Glutamatergic neuron (in vitro differentiated cells): ENCODE measurements at places on chromosomes 6 and 20. TPM values are rescaled to one million over a fixed set of nuclear protein-coding genes. Genes with fewer than 3 reads are reported as not detected.

- no peak for DNase-seq
These were observed 353.9 kb downstream of the HACE1 start for GRCh38 chr6:104505838-104506237.

- DNase-seq, result no peak
These were observed 41.2 kb downstream of the TRAF3IP2 start for GRCh38 chr6:111564482-111564945.

- no peak for DNase-seq
These were observed 117.0 kb downstream of the NFATC2 start for GRCh38 chr20:51425347-51426106.

- no peak for DNase-seq
These were observed 243.7 kb downstream of the TFAP2C start for GRCh38 chr20:56872620-56873458.

DNA sequence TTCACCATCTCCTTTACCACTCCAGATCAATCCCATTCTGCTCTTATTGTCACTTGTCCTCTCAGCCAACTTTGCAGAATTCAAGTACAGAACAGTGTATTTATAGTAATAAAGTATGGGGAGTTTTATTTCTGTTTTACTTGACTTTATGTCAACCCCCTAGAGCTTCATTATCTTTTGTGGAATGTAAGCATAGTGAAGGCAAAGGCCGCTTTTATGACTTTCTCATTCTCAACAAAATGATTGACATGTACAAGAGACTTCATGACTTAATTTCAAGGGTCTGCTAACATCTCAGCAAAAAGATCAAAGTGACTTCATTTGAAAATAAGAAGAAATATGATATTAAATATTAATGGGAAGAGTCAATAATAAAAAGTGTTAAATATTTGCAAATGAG, 28.7 kb upstream of the ARID1B start:
- no peak for DNase-seq

DNA sequence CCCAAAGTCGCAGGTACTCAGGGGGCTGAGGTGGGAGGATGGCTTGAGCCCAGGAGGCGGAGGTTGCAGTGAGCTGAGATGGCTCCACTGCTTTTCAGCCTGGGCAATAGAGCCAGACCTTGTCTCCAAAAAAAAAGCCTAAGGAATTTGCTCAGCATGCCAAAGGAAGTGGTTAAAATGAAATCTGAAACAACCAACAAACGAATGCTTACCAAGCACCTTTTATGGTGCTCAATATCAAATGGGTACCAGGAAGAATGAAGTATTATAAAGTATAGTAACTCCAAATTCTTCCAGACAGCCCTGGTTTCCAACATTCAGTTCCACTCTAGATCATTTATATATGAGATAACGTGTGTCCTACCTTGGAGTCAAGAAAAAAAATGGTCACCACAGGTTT, 14.0 kb downstream of the GMDS start:
- no peak for DNase-seq

DNA sequence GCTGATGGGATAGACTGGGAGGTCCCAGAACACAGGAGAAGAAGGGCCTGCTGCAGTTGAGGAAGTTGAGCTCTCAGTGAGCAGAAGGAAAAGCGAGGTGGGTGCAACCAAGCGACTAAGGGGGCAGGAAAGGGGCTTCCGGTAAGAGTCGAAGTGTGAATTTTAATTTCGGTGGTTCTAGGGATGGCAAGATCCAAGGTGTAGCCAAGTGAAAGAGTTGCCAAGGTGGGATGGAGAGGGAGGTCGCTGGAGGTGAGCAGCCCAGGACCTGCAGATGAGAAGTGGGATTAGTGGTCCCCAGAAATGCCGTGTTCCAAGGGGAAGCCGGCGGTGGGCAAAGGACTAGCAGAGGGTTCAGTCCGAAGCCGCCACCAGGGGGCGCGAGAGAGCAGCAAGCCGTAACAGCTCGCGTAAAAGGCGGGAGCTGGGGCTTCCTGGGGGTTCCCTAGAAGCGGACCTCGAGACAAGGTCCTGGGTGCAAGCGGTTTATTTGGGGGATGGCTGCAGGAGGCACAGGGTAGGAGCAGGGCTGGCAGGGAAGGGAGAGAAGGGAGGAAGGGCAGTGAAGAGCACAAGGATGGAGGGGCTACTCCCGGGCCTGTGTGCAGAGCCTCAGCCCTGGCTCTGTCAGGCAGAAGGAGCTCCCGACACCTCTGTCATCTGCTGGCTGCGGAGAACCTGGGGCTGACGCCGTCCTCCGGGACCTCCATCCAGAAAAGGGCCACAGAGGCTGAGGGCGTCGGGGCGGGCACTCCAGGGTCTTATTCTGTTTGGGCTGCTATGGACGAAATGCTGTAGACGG, 103.6 kb downstream of the PAX1 start:
- DNase-seq, result peak; percentile 84

GRCh38 chr20:1371830-1372539, 20.9 kb downstream of the FKBP1A start:
- no peak for DNase-seq

DNA sequence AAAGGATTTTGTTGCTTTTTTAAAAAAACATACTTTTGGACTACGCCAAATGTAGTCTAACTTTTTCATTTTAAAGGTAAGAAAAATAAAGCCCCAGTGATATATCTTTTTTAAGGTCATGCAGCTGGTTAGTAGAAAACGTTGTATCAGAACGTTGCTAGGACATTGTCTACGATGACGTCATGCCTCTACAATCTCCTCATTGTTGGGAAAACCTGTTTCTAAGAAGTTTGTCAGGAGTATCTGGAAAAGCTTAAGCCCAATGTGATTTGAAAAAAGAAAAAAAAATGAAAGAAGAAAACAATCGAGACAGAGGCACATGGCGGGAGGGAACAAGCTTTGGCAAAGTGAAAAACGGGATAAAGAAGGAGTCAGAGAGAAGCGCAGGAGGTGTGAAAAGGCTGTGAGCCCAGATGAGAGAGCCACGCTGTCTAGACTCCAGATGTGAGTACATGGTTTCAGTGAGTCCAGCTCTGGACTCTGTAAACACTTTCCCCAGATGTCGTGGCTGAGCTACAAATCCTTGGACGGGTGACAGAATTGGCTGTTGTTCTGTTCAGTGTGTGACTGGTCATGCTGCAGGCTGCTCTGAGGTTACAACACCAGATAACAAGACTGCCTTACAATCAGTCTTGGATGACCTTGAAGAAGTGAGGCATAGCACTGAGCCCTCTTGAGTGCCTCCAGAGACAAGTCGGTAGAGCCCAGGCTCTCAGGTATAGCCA, 656.7 kb upstream of the ID4 start:
- DNase-seq, result no peak

- DNase-seq, result peak; percentile 90
These were observed 28.1 kb downstream of the PDYN start for GRCh38 chr20:1965520-1966351.

- no peak for DNase-seq
These were observed 584.2 kb downstream of the BCKDHB start for GRCh38 chr6:80690551-80691131.

GRCh38 chr6:73519926-73520687, 725 bp downstream of the EEF1A1 start:
- DNase-seq, result peak; percentile 94

GRCh38 chr6:81708113-81708699, 44.3 kb downstream of the TENT5A start:
- DNase-seq, result no peak

DNA sequence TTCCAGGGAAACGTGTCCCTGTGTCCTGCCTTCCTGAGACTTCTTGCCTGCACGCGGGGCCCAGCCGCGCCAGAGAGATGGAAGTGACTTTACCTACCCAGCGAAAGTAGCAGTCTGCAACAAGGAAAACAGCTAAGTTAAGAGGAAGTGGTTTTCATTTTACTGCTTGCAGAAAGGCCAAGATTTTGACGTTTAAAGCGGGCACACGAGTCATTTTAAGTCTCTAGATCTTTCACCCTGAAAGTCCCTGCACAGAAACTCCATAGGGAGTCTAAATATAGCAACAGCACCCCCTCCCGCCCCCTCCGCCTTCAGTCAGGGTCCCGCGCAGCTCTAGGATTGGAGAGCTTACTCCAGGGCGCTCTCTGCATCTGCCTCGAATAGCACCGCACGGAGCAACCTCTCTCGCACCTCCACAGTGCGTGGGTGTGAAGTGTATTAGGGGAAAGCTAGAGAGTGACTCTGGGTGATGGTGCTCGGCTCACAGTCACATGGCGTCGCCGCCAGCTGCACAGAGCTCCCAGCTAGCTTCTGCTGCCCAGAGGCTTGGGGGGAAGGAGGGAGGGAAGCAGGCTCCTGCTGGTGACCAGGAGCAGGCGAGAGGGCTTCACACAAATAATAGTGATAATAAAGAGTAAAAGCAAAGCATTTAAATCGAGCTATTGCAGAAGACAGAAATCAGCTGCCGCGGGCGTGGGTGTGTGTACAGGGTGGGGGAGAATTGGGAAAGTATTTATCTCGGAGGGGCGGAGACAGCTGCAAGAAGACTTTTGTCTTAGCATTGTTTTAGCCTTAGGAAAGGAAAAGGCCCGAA, 1.8 kb upstream of the KCNQ5 start:
- peak; percentile 65 for DNase-seq

DNA sequence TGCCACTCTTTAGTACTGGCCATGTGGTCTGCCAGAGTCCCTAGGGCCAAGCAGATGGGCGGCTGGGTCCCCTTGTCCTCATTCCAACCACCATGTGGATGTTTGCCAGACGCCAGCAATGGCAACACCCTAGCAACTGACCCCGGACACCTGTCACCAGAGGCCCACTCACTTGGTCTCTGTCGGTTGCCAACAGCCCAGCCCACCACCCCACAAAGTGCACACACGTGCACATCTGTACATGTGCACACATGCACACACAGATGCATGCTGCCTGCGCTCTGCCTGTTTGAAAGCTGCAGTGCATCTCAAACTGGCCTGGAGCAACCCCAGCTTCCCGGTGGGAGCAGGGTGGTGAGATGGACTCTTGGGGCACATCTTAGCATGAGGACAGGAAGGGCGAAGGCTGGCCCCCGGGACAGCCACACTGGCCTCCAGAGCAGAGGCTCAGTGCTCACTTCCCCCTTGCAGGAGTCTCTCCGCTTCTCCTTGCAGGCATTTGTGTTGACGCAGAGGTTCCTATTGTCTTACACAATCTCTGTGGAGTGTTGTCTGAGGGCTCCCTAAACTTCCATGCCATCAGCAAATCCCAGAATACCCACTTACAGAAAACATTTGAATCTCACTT, 54.0 kb downstream of the PSMG4 start:
- peak; percentile 78 for DNase-seq

GRCh38 chr6:38262026-38262425, 377.7 kb downstream of the BTBD9 start:
- no peak for DNase-seq

The PROKR2 gene
- 0.86 TPM for total RNA-seq

The CDSN gene
- not detected for total RNA-seq

The MTCH1 gene
- 179 TPM for total RNA-seq

The ANGPT4 gene
- total RNA-seq, result 0.22 TPM

The BACH2 gene
- 96.4 TPM for total RNA-seq

The FOXQ1 gene
- total RNA-seq, result 1.9 TPM

The SLC13A3 gene
- total RNA-seq, result 5.8 TPM

The PLCB1 gene
- total RNA-seq, result 37.4 TPM

The MYO6 gene
- total RNA-seq, result 72.2 TPM

The SLC17A1 gene
- total RNA-seq, result not detected
